ENCODE measurements at places on chromosomes 5 and 9.

DNA sequence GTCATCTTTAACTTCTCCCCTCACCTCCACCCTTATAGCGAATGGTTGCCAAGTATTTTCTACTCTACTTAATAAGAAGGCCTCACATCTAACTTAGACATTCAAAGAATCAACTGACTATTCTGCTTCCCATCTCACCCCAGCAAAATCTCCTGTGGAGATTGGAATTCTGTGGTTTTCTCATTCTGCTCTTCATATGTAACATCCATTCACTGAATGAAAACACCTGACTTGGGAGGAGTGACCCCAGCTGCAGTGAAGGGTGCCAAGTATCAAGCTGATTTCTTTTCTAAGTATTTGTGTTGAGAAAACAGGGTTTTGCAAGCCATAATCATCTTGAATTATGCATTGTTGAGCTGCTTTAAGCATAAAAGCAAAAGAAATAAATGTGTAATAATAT is 42.5 kb upstream of the TAF1L start:
- DNase-seq: no peak

- no peak for DNase-seq
Measured at GRCh38 chr9:18297056-18297841, 176.7 kb upstream of the ADAMTSL1 start.

DNA sequence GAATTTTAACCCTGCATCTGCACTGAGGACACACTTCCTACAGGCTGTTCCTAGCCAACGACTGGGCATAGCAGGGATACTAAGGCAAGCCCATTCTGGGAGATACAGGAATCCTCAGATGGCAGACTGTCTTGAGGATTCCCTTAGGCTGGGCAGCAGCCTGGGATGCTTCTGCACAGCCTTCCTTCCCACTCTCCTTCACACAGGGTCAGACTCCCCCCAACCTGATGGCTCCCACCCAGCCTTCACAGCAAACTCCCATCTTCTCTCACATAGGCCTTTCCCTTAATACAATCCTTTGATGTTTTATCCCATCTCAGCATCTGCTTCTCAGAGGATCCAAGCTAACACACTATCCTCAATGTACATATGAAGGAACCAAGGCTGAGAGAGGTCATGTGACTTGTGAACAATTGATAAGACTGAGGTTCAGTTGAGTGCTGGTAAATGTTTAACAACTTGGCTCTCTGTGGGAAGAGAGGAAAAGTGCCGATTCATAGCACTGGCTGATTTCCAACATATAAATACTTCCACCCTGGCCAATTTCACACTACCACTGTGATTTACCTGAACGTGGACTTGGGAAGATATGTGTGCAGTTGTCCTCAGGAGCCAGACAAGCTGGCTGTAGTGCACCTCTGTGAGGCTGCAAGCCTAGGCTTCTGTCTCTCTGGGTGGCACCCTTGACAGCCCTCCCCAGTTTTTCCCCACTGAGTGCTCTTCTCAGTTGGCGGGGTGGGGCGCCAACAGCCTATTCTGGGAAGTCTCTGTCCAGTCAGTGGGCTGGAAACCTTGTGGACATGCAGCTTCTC is 120.2 kb upstream of the TRIM32 start:
- no peak for DNase-seq

DNA sequence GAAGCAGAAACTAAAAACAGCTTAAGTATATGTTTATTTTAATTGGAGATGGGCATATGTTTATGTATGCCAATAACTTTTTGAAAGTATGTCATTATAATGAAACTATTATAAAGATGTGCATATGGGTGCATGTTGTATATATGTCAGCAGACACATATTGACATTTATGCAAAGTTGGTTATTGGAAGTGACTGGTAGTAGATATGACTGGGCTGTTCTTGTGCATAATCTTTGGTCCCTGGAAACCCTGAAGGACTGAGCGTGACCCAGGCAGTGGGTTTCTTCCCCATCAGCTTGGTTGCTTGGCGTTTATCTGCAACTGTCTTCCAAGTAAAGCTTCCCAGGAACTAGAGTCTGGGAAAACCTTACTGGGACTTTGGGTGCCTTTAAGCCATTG is 25.7 kb downstream of the ANKRA2 start:
- no peak for DNase-seq

DNA sequence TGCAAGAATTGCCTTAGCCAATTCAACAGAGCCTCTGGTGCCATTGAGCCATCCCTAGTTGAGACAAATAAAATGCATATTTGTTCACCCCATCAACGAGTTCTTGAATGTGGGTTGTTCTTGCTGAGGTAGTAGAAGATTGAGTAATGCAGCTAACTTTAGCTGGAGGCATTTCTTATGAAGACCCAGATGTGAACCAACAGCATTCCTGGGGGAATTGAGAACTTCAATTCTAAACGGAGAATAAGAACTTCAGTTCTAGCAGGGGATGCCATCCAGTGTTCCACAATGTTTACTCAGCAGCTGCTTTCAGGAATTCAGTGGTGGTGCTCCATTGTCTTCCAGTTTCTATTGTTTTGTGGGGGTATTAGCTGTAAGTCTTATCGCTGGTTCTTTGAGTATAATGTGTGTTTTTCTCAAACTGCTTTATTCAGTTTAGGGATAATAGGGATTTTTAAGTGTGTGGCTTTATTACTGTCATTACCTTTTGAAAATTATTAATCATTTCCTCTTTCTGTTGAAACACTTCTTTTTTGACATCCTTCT is 1968.2 kb upstream of the NUDT12 start:
- DNase-seq: no peak

DNA sequence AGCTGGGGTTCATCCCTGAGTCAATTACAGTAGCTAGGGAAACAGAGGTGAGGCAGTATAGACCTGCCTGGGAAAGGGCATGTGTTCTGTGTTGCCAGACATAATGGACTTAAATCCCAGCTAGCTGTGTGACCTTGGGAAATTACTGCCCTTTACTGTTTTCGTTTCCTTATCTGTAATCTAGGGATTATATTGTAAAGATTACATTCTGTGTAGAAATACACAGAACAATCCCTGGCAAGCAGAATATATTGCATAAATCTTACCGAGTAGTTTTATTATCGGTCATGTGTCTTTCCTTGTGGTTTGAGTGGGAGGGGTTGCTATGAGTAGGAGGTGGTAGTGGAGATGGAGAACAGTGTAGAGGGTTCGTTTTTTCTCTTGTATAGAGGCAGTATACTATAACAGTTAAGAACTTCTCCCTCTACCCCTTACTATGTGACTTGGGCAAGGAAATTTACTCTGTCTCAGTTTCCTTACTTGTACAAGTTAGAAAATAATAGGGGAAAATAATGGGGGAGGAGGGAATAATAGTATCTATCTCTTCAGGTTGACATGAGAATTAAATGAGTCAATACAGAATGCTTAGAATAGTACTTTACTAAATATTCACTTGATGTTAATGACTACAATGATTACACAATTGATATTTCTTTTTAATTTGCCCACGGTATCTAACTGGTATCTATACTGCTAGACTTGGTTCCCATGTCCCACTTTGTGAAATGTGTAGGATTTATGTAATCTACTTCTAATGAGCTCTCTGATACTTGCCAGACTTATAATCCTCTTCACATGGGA is 7.1 kb upstream of the DMXL1 start:
- no peak for DNase-seq

DNA sequence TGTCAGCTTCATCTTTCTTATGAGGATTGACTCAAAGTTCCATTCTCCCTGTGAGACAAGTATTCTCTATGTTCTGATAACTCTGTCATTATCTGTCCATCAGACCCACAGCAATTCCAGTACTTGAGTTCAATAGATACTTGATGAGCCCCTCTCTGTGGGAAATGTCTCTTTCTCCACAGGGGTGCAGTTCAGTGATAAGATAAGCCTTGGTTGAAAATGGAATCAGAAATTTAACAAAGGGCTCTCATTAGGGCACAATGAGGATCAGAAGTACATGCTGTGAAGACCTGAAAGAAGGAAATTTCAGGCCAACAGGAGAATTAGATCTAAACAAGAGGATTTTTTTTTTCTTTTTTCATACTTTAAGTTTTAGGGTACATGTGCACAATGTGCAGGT is 737.3 kb downstream of the MTRR start:
- DNase-seq: no peak

GRCh38 chr9:35495984-35496383 is 6.1 kb downstream of the RUSC2 start:
- DNase-seq: no peak
